ENCODE measurements at places on chromosomes 3 and 15.

GRCh38 chr3:128518587-128519490 lies 25.8 kb upstream of the GATA2 start:
- DNase-seq, result no peak

GRCh38 chr15:28051955-28052633 lies 47.0 kb downstream of the OCA2 start:
- DNase-seq, result no peak

DNA sequence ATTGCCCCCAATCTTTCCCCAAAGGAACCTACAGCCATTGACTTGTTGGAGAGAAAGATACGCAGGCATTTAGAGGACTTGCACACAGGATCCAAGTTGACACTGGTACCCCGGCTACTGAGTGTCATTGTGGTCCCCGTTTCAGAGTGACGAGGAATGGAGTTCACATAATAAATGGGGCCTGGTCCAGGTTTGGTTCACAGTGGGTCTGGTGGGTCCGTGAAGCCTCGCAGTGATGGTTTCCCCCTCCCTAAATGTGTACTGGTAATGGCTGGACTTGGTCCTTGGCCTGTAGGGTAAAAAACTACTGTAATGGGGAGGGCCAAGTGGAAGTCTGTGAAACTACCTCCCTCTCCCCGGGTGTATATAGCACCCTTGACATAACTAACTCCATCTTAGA lies 232.1 kb upstream of the LYSMD4 start:
- no peak for DNase-seq

GRCh38 chr15:58433597-58434333 lies 2.0 kb downstream of the LIPC start:
- DNase-seq, result no peak

DNA sequence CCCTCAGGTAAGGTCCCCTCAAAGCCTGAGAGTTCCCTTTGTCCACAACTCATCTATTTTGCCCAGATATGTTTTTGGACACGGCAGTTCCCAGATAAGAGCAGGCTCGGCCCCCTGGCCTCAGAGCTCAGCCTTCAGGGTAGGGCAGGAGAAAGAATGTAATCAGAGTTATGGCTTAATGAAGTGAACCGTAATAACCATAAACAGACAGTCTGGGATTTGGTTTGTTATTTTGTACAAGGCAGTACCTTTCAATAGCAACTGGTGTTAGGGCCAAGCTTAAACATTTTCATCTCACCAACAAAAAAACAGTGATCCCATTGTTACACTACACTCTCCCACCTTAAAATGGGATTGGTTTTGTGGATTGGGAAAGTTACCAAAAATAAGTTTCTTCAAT lies 12.2 kb upstream of the ALDH1A3 start:
- DNase-seq, result no peak

GRCh38 chr15:67307156-67307555 lies 52.6 kb downstream of the IQCH start:
- no peak for DNase-seq

- DNase-seq, result no peak
Observed at GRCh38 chr3:53705024-53705745, 141.0 kb downstream of the CHDH start.

- no peak for DNase-seq
Observed at GRCh38 chr3:8338424-8338823, 163.2 kb upstream of the LMCD1 start.

DNA sequence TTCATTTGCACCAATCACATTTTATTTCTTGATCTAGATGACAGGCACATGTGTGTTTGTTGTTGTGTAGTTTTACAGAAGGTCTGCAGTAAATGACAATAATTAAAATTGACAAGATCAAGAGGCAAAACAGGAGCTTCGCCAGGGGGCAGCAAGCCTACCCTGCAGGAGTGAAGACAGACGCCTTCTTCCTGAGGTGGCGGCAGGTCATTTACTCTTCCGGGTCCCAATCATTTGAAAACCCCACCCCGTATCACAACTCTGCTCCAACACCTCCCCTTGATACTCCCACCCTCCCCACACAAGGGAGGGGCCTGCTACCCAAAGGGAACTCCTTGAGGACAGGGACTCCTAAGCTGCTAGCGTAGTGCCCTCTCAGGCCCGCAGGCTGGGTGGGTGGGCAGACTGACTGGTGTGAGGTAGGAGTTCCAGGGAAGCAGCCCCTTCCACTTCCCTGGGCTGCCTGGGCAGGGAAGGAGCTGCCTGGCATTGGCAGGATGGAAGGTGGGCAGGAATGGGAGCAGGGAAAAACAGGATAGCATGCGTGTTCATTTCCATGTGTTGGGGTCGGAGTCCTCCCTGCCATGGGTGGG lies 13.1 kb downstream of the CHDH start:
- DNase-seq, result no peak

DNA sequence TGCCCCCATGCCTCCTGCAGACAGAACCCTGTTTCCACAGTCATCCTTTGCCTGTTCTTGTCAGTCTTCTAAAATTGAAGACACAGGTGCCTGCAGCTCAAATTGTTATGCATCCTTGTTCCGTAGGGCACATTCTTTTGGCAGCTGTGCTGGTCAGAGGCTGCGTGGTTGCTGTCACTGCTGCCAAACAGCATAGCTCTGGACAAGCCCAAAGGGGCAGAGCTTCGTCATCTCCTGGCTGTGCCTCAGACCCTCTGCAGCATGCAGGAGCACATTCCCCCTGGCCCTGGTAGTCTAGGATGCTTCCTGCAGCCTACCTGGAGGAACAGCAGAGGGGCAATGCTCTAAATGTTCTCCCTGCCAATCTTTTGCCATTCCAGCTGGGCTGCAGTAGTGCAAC lies 2.1 kb upstream of the FBXL22 start:
- no peak for DNase-seq

GRCh38 chr3:180265551-180265950 lies 228.8 kb upstream of the PEX5L start:
- no peak for DNase-seq

- DNase-seq, result no peak
Observed at GRCh38 chr15:61227950-61228936, 859 bp downstream of the RORA start.

DNA sequence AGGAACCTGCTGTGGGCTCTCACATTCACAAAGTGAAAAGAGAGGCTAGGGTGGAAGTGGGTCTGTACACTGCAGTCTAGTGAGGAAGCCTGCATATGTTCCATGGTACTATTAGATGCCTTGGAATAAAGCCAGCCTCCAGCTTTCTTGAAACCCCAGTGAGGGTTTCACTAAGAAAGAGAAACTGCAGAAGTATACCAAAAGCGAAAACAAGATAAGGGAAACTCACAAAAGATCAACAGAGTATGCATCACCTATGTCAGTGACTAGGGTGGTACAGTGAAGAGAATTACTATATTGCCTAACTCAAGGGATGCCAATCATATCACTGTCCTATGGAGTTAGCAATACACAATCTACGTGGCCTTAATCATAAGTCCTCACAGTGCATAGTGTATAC lies 212.5 kb upstream of the GADL1 start:
- DNase-seq, result no peak

GRCh38 chr3:37223141-37223558 lies 48.8 kb upstream of the LRRFIP2 start:
- DNase-seq, result no peak

DNA sequence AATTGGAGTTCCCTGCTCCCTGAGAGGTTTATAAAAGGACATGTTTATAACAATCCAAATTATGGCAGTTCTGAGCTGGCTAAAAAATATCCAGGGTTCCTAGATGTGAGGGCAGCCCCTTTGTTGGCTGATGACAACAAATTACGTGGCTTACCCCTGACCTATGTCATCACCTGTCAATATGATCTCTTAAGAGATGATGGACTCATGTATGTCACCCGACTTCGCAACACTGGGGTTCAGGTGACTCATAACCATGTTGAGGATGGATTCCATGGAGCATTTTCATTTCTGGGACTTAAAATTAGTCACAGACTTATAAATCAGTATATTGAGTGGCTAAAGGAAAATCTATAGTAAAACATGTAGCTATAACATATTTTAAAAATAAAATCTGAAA lies 13.9 kb downstream of the AADAC start:
- DNase-seq, result no peak

DNA sequence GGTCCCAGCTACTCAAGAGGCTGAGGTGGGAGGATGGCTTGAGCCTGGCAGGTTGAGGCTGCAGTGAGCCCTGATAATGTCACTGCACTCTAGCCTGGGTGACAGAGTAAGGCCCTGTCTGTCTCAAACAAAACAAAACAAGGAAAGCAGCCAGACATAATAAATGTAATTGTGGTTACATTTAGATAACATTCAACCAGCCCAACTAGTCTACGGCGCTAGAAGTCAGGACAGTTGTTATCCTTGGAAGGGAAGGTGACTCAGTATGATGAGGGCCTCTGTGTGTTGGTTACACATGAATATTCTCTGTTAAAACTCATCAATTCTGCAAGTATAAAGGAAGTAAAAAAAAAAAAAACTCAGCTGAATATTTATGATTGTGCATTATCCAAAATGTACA lies 27.0 kb upstream of the CSPG5 start:
- DNase-seq, result no peak

- no peak for DNase-seq
Observed at GRCh38 chr3:72664184-72664975, 183.9 kb downstream of the SHQ1 start.

DNA sequence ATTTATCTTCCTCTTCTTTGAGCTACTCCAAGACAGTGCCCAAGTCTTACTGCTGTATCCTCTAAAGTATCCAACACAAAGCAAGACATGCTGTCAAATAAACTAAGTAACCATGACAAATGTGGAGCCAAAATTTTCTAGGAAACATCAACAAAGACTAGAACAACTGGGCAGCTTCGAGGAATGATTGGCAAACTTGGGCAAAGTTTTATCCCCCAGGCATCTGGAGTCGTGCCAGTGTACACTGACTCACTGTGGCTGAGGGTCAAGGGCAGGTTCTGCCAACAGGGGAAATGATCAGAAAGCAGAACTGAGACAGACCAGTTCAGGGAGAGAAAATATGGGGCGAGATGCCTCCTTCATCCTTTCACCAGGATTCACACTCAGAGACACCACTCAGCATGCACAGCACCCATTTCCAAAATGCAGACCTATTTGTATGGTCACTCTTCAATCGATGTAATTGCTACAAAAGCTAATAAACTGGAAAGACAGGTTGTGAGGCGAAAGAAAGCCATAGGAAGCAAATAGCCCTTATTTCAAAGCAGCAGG lies 65.8 kb downstream of the MB21D2 start:
- DNase-seq, result no peak

DNA sequence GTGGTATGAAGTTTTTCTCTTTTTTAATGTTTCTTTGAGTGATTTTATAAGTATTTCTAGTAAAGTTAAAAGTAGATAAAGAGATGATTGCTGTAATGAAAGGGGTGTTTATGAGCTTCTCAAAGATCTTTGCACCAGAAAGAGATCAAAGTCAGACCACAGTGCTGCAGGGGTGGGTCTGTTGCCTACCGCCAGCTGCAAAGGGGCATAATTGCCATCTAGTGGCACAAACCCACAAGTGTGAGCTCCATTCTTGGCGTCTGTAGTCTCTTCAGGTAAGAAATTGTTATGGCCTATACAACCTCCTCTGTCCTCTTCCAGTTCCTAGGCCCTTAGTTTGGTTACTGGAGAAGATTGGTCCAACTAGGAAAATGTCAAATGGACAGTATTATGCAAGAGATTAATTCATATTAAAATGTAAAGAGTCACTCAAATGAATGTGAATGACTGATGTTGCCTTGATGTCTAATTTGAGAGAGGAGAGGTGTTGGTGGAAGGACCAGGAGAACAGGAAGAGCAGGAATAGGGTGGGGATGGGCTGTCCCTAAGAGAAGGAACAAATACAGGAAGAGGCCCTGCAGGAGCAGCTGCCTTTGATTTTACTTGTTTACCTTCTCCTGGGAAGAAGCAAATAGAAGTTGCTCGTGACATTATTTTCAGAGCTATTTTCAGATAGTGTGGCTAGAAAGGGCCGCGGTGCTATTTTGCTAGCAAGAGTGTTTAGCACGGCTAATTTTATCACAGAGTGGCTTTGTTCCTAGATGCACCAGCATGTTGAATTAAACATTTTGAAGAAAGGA lies 53.0 kb upstream of the GSK3B start:
- no peak for DNase-seq

DNA sequence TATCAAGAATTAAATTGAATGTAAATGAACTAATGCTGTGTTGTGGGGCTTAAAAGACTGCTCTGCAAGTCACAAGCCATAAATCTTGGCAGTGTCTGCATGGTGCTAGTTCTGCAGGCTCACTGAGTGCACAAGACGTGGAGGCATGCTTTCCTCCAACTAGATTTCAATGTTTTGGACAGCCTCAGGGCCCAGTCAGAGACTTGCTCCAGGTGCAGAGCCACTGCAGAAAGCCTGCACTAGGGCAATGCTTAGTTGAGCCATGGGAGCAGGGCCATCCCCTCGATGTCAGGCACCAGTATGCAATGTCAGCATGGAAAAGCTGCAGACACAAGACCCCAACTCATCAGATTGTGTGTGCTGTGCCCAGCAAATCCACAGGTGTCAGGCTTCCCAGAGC lies 234.5 kb upstream of the CDIN1 start:
- DNase-seq, result no peak

GRCh38 chr3:11716573-11717290 lies 73.0 kb upstream of the VGLL4 start:
- no peak for DNase-seq

- no peak for DNase-seq
Observed at GRCh38 chr15:40536501-40536900, 28.3 kb downstream of the CCDC32 start.

DNA sequence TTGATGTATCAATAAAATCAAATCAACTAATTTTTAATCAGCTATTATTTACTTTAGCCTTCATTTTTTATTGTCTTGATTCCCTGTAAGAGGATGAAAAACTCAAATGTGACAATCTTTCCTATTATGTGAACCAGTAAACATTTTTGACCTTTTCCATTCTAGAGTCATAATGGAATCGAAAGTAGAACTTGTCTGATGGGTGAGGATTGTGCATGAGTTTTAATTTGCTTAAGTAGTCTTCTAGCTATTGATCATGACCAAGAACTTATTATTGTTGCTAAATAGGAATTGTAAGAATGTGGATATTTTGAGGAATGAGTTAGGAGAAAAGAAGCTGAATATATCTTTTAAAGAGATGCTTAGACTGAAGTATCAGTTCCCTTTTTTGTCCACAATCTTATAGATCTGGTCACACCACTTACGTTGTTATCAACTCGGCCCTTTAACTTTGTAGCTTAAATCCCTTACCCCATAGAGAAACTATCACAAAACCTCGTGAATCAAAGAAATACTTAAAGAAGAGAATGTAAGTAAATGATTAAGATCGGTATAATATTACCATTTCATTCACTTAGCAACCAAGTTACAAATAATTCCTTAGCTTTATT lies 147.3 kb downstream of the TP63 start:
- no peak for DNase-seq

GRCh38 chr15:95025924-95026728 lies 794.8 kb downstream of the MCTP2 start:
- DNase-seq, result no peak

- DNase-seq, result peak; percentile 16
Observed at GRCh38 chr3:123884203-123884831, at the start of gene MYLK. TSS of gene MYLK (minus strand) at chr3:123884332. CDS start at chr3:123793841, 90,491 bp downstream.

- DNase-seq, result no peak
Observed at GRCh38 chr3:46863261-46863782, at the start of gene MYL3. TSS of gene MYL3 (minus strand) at chr3:46863444. CDS start at chr3:46863390, 54 bp downstream.

GRCh38 chr15:37695719-37696118 lies 238.7 kb upstream of the TMCO5A start:
- no peak for DNase-seq
